Stimulated activated CD8-positive, alpha-beta memory T cell treated with anti-CD3 and anti-CD28 coated beads, Interleukin-2, amount 100 ng/mL, for 48 hours (primary cell): ENCODE measurements at places on chromosomes 13 and 19.
A peak's percentile ranks its signal among the peaks of the same experiment; 100 is the strongest.

DNA sequence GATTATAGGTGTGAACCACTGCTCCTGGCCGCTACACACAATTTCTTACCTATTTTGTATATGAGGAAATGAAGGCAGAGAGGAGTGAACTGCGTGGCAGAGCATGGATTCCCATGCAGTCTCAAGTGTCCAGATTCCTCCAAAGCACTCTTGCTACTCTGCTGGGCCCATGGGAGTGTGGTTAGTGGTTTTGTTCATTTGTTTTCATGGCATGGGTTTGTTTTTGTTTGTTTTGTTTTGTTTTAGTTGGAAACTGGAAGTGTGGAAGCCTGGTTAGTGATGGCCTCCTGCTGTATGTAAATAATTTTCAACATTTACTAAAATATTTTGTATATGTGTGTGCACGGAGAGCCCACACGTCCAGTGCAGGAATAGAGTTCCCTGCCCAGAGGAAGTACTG lies 61.3 kb upstream of the LRCH1 start:
- no peak for DNase-seq

DNA sequence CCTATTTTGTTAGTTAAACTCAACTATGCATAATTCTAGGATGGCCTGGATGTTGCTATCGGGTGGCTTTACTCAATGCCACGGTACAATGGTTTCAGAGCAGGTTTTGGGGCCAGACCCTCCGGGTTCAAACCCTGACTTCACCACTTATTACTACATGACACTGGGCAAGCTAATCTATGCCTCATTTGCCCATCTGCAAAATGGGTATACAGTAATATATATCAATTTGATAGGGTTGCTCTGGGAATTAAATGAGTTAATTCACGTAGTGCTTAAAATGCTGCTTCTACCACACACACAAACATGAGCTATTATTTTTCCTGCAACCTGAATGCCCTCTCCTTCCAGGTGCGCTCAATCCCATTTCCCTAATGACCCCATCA lies 839 bp downstream of the ESD start:
- DNase-seq = no peak

GRCh38 chr13:65881561-65882155 lies 1348.5 kb downstream of the PCDH9 start:
- no peak for DNase-seq

GRCh38 chr13:25112695-25113255 lies 16.8 kb downstream of the PABPC3 start:
- DNase-seq = no peak

GRCh38 chr13:97285221-97285955 lies 63.3 kb downstream of the MBNL2 start:
- no peak for DNase-seq

GRCh38 chr19:1416014-1416841 lies 8.8 kb downstream of the DAZAP1 start:
- DNase-seq = no peak

GRCh38 chr19:9183000-9183399 lies 4.2 kb downstream of the OR7D2 start:
- no peak for DNase-seq

DNA sequence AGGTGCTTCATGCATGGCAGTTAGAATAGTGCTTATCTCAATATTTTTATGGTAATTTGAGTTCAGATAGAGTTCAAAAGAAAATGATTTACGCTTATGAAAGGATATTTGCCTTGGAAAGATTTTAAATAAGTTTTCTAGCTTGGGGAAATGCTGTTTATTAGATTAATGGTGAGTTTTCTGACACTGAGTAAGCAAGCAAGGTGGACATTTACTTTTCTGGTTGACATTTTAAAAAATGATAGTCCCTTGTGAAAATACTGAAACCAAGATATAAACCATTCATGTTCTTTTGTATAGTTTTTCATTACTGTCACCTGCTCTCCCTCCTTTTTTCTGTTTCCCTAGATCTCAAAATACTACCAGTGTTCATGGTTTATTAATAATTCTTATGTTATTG lies 1034.8 kb upstream of the SPRY2 start:
- DNase-seq = no peak

DNA sequence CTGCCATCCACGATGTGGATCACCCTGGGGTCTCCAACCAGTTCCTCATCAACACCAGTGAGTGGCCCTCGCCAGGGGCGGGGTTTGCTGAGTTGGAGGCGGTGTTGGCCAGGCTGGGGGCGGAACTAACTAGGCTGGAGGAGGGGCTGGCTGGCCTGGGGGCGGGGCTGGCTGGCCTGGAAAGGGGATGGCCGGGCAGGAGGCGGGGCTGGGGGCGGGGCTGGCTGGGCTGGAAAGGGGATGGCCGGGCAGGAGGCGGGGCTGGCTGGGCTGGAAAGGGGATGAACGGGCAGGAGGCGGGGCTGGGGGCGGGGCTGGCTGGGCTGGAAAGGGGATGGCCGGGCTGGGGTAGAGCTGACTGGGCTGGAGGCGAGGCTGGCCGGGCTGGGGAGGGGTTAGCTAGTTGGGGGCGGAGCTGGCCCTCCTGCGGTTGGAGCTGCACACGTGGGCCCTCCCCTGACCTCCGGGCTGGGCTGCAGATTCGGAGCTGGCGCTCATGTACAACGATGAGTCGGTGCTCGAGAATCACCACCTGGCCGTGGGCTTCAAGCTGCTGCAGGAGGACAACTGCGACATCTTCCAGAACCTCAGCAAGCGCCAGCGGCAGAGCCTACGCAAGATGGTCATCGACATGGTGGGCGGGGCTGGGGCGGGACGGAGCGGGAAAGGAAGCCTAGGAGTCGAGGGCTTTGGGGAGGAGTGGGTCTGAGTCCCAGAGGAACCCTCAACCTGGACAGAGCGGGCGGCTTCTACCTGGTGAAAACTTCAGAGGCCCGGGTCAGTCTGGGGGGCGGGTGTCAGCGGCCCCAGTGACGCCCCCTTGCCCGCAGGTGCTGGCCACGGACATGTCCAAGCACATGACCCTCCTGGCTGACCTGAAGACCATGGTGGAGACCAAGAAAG lies 41.0 kb downstream of the PDE4A start:
- peak; percentile 82 for DNase-seq

DNA sequence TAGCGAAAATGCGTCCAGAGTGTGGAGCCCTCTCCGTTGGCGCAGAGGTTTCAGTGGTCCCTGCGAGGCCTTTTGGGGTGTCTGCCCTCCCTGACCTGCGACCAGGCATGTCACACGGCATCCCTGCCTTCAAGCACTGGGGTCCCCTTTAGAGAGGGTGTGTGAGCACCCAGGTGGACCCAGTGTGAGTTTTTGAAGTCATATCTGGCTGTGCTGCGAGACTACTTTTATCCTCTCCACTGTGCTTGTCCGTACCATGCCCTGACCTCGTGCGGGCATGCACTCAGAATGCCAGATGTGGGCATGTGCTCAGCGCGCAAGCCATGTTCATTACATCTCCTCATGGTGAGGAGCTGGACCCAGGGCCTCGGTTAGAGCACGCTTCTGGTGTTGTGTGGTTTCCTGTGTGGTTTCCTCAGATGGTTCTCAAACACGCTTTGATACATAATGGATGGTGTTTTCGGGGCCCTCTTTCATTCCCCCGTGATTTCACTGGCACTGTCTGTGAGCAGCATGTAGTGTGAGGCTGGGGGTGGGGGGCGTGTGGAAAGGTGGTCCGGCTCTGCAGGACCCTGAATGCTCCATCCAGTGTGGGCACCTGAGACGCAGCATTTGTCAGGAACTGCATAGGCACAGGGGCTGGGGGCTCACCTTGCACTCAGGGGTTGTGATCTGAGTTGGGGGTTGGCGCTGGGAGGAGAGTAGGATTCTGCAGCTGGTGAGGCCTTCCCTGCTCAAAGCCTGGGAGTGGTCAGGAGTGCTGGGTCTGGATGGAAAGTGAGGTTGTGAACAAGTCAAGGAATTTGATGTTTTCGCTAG lies 2.3 kb downstream of the TFDP1 start:
- DNase-seq = no peak

GRCh38 chr13:91813253-91813652 lies 414.8 kb downstream of the GPC5 start:
- DNase-seq = no peak

DNA sequence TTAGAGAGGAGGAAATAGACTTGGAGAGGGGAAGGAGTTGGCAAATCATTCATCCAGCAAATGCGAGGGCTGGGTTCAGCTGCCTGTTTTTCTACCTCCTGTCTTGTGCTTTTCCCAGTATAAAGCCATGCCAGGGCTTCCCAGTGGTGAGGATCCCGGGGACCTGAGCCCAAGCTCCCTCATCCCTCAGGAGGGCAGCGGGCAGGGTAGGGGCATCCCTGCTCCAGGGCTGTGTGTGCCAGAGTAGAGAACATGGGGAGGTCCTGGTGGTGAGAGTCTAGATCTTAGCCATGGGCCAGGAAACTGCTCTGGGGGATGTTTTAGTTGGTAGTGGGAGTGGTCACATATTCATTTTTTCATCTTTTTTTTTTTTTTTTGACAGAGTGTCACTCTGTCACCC lies 43.6 kb downstream of the GPR12 start:
- no peak for DNase-seq

GRCh38 chr13:41178040-41178439 lies 16.3 kb downstream of the KBTBD7 start:
- DNase-seq = no peak

DNA sequence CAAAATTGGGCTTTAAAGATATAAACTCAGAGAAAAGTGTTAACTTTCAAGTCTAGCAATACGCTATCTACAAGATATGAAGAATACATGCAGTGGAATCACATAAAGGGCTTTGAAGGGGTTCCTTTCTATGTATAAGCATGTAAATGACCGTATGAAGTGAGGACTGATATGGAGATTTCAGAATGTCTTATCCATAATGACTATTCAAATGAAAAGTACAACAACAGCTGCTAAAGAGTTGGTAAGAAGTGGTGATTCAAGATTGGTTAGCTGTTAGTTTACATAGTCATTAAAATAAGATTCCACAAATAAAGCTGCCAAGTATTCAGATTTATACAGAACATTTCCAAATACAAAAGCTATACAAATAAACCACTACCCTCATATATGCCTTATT lies 153.4 kb upstream of the STARD13 start:
- DNase-seq = no peak

- no peak for DNase-seq
Observed at GRCh38 chr13:112715210-112715609, 25.4 kb downstream of the ATP11A start.

DNA sequence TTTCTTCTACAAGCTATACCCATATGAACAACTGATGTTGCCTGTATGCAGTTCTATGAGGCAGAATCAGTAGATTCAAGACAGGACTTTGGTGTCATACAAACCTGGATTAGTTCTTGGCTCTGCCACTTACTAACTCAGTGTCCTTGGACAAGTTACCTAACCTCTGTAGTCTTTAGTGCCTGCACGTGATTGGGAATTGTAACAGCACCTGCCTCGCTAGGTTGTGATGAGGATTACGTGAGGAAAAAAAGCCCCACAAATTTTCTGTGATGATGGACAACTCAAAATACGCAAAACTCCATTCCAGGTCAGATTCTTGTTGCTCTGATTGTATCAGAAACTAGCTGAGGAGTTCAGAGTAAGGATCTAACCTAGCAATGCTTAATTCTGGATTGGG lies 89.3 kb downstream of the LRCH1 start:
- DNase-seq = no peak

DNA sequence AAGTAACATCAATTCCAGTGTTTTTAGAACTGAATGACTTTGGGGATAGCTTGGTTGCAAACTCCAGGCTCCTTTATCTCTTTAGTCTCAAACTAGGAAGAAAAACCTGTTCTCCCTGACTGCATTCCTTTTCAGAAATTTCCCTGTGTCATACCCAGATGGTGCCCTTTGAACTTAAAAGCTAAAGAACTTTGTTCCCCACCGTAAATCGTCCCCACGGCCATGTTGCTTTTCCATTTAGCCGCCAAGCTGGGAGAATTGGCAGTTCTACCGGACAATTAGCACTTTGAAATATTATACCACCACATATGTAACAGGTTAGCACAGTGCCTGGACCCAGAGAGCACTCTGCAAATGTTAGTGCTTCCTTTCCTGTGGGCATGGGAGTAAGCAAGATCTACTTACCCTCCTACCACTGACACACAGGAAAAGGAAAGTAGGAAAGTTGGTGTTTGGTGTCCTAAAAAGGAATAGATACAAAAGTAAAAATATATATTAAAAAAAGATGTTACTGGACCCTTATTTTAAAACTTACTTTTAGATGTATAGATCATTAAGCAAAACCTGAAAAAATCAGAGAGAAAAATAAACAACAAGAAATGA lies 191.9 kb upstream of the MIR17HG start:
- DNase-seq = no peak

- no peak for DNase-seq
Observed at GRCh38 chr13:40283666-40284065, 382.8 kb downstream of the FOXO1 start.

- DNase-seq = no peak
Observed at GRCh38 chr13:71830736-71831135, 36.3 kb downstream of the DACH1 start.

DNA sequence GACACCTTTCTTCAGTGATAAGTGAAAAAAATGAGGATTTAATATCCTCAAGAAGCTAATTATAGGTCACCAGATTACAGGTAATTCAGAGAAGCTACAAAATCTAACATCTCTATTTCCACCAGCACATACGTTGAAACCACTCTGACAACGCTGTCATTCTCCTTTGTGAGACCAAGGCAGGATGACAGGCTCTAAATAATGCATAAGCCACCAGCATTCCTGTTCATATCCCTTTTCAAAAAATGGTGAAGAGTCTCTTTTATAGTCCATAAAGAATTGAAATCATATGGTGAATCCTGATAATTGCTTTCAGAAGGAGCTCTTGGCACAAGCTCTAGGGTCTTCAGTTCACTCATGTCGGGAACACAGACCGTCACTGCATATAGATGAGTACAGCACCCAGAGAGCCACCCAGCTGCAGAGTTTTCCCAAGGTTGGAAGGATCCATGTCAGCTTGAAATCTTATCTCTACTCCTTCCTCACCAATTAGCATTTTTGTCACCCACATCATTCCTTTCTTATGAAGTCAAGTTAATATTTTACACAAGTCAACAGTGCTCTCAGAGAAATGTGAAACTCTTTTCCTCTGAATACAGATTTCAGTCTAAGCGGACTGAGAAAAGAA lies 431.4 kb downstream of the TBC1D4 start:
- DNase-seq = no peak

GRCh38 chr13:69720278-69720983 lies 387.2 kb upstream of the ATXN8OS start:
- no peak for DNase-seq

DNA sequence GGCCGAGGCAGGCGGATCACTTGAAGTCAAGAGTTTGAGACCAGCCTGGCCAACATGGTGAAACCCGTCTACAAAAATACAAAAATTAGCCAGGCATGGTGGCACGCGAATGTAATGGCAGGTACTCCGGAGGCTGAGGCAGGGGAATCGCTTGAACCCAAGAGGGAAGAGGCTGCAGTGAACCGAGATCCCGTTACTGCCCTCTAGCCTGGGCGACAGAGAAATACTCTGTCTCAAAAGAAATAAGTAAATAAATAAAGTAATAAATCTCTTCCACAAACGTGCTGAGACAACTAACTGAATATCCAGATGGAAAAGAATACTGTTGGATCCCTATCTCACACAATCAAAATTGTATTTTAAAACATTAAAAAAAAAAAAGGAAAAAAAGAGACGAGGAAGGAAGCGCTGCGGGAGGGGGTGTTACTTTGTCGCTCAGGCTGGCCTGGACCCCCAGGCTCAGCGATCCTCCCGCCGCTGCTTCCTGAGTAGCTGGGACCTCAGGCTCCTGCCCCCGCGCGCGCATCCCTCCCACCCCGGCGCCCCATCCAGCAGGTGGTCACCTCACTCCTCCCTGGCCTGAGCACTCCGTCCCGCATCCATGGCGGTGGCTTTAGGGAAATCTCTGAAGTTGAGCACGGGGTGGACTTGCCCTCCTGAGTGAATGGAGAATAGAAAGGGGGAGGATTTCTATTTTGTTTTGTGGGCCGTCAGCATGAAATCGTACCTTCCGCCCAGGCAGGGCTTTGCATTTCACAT lies 628 bp upstream of the ZNF813 start:
- DNase-seq = no peak
